ENCODE measurements at places on chromosomes 3 and 15. TPM values are rescaled to one million over a fixed set of nuclear protein-coding genes. Genes with fewer than 3 reads are reported as not detected.

ACTC1 gene
- 0.38 TPM for total RNA-seq

- DNase-seq = no peak
Measured at GRCh38 chr3:62712746-62713145, 162.5 kb downstream of the CADPS start.

DNA sequence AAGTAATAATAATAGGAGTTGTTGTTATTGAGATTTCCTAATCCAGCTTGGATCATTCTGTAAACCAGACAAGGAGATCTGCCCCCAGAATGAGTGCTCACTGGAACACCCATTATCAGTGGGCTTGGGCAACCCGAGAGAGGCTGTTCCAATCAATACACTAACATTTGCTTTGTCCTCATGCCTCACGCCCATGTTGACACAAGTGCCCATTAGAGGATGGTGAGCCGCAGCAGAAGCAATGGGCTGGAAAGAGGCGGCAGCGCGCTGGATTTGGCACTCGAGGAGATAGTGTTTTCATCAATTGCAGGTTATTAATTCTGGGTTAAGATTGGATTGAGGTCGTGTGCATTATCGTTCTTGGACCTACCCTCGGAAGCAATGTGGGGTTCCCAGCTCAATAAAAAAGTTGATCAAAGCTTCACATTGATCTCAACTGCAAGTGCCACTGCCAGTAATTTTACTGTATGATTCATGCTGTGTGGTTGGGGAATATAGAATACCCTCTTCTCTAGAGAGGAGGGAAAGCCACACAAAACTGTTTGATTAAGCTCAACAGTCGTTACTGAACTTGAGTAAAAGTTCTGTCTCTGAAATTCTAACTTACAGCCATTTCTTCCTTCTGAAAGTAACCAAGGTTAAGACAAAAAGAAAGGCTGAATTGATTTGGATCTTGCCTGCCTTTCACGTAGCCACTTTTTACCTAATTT is 15.7 kb downstream of the LYZL4 start:
- no peak for DNase-seq

HIGD2B gene
- total RNA-seq = not detected

CTXN2 gene
- not detected for total RNA-seq

OXTR gene
- 2.4 TPM for total RNA-seq

DNA sequence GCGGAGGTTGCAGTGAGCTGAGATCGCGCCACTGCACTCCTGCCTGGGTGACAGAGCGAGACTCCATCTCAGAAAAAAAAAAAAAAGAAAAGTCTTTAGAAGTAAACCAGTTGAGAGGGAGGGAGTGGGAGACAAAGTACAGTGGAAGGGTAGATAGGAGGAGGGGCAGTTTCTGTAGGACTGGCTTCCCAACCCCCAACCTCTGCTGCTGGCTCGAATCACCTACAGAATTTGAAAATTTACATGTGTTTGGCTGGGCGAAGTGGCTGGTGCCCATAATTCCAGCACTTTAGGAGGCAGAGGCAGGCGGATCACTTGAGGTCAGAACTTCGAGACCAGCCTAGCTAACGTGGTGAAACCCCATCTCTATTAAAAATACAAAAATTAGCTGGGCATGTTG is 24.1 kb upstream of the SEMA4B start:
- no peak for DNase-seq

GRCh38 chr3:58408906-58409305 is 24.7 kb downstream of the PDHB start:
- DNase-seq = no peak

DNA sequence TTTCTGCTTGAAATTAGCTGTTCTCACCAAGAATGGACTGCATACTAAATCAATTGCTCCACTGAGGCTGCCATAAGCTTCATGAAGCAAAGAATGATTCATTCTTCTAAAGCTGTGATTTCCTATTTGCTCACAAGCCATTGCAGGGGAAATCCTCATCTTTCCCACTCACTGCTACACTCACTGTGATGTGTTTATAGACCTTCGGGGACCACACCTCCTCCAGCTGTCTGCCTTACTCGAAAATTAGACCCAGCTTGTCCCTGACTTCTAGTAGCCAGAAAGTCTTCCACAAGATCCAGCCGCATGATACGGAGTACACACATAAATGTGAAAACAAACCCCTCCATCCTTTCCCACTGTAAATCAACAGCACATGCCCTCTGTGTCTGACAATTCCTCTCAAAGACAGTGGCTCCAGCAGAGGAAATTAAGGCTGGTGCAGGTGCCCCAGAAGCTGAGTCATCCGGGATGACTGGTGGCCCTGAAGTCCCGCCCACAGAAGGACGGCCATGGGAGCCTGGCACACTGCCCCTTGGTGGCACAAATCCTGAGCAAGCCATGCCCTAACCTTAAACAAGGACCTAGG is 172.0 kb downstream of the STT3B start:
- no peak for DNase-seq

- DNase-seq = no peak
Measured at GRCh38 chr15:52464478-52464877, 64.2 kb downstream of the MYO5A start.

All from omental fat pad (tissue), 4 donors.